Left lung (tissue), 14 donors: ENCODE measurements at places on chromosomes 12 and 14. TPM values are rescaled to one million over a fixed set of nuclear protein-coding genes. Genes with fewer than 3 reads are reported as not detected.

- no peak for DNase-seq
These were observed 20.7 kb upstream of the STAB2 start for GRCh38 chr12:103566398-103566797.

GRCh38 chr12:72865921-72866320, 593.8 kb downstream of the TRHDE start:
- no peak for DNase-seq

The CLIP1 gene
- 32.2 TPM for polyA plus RNA-seq

DNA sequence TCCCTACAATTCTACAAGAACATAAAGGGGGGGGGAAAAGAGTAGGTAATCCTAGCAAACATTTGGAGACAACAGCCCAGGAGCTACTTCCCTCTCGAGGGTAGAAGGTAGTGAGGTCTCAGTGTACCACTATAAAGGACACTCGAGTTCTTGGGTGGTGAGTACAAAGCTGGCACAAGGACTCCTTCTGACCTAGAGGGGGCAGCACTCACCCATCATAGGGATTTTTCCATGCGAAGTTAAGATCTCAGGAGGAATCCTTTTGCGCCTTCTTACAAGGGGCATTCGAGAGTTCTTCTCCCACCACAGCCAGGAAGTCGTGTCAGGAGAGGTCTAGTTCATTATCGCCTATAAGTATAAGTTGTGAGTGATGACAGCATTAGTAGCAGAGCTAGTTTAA, 200.2 kb upstream of the RBM19 start:
- no peak for DNase-seq

The DGKA gene
- polyA plus RNA-seq = 47.6 TPM

The SMARCD1 gene
- 142 TPM for polyA plus RNA-seq

- DNase-seq = no peak
These were observed 1317.4 kb upstream of the TMEM132C start for GRCh38 chr12:126949558-126949957.

DNA sequence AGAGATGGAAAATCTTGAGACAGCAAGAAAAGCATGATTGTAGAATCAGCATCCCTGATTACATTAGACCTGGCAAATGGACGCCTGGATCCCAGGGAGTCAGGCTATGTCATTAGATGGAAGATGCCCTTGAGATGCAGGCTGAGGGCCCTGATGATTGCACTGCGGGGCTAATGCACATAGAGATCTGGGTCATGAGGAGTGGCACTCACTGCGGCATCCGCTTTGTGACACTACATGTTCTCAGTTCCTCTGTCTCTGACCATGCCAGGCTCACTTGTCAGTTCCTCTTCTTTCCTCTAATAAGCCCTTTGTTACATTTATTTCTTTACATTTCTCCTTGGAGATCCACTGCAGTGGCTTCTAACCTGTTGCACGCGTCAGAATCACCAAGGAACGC, 70.1 kb upstream of the GPATCH2L start:
- no peak for DNase-seq

- DNase-seq = no peak
These were observed 21.4 kb upstream of the CEP170B start for GRCh38 chr14:104843442-104844305.

The CEBPE gene
- not detected for polyA plus RNA-seq

DNA sequence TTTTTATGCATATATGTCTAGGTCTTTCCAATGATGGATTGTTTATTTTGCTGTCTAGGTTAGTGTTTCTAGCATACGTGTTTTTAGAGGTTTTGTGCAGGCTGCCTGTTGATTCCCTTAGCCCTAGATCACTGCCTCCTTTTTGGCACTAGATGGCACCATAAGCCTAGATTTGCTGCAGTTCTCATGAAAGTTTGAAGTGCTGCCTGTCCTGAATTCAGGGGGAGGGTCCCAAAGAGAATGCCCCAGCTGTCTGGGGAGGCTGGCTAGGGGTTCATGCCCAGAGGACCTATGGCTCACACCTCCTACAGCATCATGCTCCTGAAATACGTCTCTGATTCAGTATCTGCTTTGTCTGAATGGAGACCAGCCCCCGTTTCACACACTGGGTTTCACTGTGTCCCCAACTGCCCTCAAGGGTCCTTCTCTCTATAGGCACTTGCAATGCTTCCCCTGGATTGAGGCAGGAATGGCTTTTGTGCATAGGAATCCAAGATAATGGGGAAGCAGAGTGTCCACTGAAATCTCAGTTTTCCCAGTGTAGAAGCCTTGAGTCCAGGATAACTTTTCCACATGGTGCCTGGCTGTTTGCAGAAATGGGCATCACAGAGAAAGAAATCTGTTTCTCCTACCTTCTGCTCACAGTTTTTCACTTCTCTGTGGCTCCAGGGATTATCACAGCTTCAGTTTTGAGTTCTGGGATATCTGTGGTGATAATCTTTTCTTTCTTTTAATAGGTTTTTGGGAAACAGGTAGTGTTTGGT, 14.2 kb upstream of the TXNRD1 start:
- no peak for DNase-seq

The PYM1 gene
- 34.5 TPM for polyA plus RNA-seq

- no peak for DNase-seq
These were observed 108.0 kb upstream of the ARHGAP5 start for GRCh38 chr14:31968956-31969698.

The TTC9 gene
- 9.8 TPM for polyA plus RNA-seq

DNA sequence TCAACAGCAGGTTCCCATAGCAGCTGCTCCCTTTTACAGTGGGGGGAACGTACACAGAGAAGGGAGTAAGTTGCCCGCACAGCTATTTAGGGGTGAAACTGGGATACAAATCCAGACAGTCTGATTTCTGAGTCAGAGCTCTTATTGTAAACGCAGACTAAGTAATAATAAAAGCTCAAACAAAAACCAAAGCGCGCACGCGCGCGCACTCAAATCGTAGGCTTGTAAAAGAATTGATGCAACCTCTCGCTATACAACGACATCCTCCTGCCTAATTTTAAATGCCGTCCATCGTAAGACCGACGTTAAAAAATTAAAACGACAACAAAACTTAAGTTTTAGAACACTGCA, 747 bp upstream of the DACT1 start:
- no peak for DNase-seq

DNA sequence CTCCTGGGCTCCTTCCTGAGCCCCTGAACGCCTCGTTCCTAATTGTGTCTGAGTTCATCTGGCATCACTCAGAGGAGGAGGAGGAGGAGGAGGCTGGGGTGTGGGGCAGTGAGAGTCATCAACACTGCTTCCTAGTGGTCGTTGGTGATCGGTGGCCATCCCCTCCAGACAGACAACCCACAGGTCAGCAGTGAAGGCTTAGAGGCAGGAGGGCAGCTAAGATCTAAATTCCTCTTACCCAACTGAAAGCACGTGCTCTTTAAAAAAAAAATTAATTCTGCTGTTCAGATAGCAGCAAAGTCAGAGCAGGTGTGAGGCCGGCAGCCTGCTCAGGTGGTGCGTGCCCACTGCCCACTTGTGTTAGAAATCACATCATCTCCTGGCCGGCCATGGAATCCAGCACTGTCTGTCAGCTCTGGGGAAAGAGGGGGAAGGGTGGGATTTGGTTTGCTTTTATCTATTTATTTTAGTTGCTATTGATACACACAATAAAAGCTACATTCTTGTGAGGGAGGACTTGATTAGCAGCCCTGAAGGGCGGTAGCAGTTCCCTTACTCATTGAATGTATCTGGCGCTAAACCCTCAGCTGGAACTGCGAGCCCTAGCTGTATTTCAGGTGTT, 46.6 kb downstream of the PPP2R5C start:
- DNase-seq = no peak

- no peak for DNase-seq
These were observed 666.6 kb downstream of the NRXN3 start for GRCh38 chr14:78836777-78837176.

The SSTR1 gene
- 1.8 TPM for polyA plus RNA-seq

- DNase-seq = no peak
These were observed 707.5 kb downstream of the GALC start for GRCh38 chr14:87285506-87285905.

GRCh38 chr14:89276424-89276975, 140.5 kb downstream of the FOXN3 start:
- DNase-seq = no peak

The GYS2 gene
- polyA plus RNA-seq = 0.07 TPM

The P2RX2 gene
- 4.2 TPM for polyA plus RNA-seq

DNA sequence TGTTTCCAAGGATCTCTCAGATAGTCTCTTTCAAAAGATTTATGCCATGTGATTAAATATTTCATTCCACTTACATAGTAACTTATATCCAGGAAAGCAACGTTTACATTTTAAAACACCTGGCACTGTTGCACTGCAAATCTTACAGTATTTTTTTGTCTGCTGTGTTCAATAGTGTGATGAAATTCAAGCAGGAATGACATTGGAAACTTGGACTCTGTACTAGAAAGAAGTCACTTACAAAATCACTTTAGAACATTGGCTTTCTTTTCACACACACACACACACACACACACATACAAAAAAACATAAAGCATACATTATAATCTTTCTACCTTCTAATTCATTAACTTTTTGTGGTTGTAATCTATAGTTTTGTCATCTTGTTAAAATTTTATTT, 66.2 kb upstream of the USP15 start:
- no peak for DNase-seq
